ENCODE measurements at places on chromosomes 1 and 21.
A peak's percentile ranks its signal among the peaks of the same experiment; 100 is the strongest.

- no peak for DNase-seq
Measured at GRCh38 chr1:9363061-9363471, 70.4 kb downstream of the SPSB1 start.

GRCh38 chr1:14803002-14803789, 204.7 kb downstream of the KAZN start:
- DNase-seq: no peak

- peak; percentile 53 for DNase-seq
Measured at GRCh38 chr1:231866392-231867331, 240.1 kb downstream of the DISC1 start.

GRCh38 chr1:63466759-63467158, 56.3 kb downstream of the ITGB3BP start:
- no peak for DNase-seq

GRCh38 chr1:182337736-182338571, 53.6 kb downstream of the GLUL start:
- no peak for DNase-seq

DNA sequence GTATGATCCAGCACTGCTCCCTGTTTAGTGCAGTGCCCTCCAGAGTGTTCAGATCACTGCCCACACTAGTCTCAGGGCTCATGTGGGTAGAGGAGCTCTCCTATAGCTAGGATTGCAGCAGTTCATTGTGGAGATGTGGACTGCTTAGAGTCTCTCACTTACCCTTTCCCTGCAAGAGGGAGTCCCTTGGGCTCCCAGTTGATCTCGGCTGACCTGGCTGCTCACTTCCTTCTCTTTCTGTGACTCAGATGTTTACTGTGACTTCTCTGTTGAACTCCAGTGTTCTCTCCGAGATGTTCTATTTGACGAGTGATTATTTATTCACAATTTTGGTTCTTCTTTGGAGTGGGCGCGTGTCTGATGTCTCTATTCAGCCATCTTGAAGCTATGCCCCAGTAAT, 141.9 kb downstream of the PTBP2 start:
- no peak for DNase-seq

DNA sequence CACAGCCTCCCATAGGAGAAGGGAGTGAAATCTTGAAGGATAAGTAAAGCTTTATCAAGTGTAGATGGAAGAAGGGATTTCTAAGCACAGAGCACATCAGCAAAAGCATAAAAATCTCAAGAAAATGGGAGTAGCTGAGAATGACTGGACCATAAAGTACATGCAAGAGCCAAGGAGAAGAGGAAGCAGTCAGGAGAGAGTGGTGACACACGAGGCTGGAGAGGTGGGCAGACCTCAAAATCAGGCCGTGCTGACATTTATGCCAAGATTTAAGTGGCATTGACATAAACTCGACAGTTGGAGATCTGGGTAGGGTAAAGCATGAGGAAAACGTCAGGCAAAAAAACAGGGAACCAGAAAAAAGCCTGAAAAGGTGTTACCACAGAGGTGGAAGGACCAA, 62.3 kb downstream of the GFI1 start:
- DNase-seq: no peak

DNA sequence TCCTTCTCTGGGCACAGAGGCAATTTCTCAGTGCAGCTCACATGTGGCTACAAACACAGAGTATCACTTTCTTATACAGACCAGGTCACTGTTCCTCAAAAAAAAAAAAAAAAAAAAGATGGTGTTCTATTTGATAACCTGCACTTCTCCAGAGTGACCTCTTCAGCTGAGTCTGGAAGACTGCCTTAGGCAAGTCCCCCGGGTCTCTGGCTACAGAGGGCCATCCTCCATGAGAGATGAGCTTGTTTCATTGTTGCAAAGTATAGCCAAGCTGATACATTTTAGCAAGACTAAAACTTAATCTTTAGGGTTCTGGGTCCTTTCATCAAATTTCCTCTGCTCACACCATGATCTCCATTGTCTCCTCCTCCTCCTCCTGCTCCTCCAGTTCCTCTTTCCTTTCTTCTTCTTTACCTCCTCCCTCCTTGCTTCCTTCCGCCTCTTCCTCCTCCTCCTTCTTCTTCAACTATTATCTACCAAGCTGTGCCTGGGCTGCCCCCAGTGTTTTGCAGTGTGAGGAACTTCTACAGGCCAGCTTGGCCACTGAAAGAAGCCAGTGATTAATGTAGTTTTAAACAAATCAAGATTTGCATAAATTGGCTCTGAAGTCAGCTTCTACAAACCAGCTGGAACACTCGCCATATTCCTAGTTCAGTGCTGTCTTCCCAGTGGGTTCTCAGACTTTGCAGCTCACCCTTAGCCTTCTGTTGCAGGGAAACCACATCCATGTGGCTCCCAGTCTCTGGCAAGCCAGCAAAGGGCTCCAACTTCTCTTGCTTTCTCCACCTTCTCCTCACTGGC, 139.4 kb downstream of the RUNX1 start:
- no peak for DNase-seq

DNA sequence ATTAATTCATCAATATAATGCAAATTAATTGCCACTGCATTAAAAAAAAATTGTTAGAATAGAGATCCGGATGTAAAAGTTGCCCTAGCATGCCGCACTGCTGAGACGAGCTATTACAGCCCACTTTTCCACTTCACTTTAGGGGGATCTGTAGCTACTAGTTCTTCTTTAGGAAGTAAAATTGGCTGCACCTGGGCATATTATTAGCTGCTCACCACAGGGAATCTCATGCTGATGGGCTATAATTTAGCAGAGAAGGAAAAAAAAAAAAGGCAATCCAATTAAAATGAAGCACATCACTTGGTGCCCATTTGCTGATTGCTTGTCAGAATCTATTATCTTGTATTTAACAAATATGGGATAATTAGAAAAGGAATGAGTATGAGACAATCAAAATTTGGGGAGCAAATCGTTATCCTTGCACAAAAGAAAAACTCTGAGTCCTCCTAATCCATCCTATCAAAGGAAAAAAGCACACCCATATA, 233.4 kb downstream of the DSCAM start:
- DNase-seq: no peak

DNA sequence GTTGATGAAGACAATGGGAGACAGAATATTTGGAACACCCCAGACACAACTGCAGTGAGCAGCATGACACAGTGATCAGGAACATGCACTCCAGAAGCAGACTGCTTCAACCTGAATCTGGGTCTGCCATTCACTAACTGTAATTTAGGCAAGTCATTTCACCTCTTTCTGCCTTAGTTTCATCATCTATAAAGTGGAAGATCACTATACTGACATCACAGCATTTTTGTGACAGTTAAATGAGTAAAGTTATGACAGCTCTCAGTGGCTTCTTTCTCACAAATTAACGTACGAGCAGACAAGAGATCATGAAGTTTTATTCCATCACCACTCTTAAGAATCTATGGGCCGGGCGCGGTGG, 14.3 kb downstream of the LRRC41 start:
- DNase-seq: no peak

DNA sequence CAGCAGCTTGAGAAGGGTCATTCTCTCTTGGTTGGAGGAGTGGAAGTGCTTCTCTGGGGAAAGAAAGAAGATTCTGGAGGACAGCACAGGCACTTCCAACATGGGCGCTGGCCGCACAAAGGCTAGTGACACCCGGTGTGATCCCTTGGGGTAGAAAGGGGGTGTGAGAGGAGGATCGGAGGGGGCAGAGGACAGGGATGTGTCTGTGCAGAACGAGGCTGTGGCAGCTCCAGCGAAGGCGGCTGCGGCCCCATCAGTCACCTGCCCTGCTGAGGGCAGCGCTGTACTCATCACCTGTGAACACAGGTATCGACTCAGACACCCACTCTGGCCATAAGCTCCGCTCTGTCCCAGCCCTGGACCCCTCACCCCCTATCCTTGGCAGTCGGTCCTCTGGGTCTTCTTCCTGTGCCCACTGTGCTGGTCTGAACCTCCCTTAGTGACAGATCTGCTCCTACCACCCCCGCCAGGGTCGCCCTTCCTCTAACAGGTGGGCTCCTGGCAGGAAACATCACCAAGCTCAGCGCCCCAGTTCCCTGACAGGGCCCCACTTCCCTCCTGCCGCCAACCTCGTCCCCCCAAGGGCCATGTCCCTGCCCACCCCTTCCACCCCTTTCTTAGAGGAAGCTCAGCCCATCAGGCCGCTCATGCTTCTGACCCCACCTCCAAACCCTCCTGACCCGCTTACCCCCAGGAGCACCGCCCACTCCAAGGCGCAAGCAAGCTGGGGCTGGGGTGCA, 20.1 kb downstream of the TP73 start:
- no peak for DNase-seq

DNA sequence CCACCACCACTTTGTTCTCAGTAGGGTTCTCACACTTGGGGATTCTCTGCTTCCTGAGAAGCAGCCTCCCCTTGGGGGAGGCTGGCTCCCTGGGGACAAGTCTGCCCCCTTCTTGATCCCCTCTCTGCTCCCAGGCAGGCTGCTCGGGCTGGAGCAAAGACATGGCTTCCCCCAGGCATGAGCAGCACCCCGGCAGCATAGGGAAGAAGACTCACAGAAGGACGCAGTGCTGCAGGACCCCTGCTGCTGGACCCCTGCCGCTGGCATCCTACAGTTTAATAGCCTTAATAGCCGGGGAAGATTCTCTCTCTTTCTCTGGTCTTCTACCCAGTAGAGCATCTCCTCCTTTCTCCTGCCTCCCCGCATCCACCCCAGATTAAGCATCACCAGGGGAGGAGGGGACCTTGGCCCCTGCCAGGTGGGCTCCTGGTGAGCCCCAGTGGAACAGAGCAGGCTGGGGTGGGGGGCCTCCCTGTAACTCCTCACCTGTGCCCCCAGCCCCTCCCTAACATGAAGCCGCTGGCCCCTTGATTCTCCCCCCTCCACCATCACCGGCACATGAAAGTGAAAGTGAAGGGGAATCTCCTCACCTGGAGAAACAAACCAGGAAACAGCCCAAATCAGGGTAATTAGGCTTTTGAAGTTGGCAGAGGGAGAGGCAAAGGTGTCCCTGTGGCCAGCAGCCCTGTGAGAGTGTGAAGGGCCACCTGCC, 2.5 kb downstream of the WNT3A start:
- no peak for DNase-seq

DNA sequence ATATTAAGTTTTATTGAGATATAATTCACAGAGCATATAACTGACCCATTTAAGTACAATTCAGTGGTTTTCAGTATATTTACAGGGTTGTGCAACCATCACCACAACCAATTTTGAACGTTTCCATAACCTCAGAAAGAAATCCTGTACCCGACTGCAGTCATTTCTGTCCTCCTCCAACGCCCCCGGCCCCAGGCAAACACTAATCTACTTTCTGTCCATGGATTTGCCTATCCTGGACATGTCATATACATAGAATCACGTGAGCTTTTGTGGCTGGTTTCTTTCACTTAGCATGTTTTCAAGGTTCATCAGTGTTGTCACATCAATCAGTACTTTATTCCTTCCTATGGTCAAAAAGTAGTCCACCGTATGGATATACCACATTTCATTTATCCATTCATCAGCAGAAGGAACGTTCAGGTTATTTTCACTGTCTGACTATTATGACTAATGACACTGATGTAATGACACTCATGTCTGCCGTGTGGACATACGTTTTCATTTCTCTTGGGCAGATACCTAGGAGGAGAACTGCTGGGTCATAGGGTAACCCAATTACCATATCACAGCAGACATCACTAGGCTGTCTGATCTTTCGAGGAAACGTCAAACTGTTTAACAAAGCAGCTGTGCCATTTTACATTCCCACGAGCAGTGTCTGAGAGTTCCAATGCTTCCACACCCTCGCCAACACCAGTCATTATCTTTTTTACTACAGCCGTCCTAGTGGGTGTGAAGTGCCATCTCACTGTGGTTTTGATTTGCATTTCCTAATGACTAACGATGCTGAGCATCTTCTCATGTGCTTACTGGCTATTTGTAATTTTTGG, 30.8 kb downstream of the MRPL37 start:
- no peak for DNase-seq

GRCh38 chr1:43828574-43828973, 105.0 kb upstream of the ARTN start:
- no peak for DNase-seq

GRCh38 chr1:234920136-234920842, 208.3 kb downstream of the TOMM20 start:
- no peak for DNase-seq

DNA sequence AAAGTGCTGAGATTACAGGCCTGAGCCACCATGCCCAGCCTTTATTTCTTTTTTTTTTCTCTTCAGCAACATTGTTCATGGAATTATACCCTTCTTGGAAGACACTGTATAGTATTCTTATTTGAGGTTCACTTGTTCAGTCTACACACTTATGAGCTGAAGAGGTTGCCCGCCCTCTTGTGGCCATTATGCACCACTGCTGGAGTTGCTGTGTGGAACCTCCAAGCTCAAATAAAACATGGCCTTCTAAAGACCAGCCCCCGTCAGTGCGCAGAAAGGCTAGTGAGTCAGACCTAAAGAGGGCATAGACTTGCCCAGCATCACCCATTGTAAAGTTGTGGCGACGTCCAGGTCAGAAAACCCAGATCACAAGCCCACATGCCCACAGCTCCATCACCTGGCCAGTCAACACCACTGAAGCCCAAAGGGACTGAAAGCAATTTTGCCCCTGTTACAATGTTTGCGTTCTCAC, 20.4 kb downstream of the LURAP1 start:
- DNase-seq: peak; percentile 55

- no peak for DNase-seq
Measured at GRCh38 chr1:208997726-208998312, 585.7 kb upstream of the CAMK1G start.

Data from stimulated activated CD4-positive, alpha-beta T cell treated with anti-CD3 and anti-CD28 coated beads, Interleukin-4, amount 100 ng/mL, for 1 hour (primary cell).